Activated CD8-positive, alpha-beta memory T cell treated with anti-CD3 and anti-CD28 coated beads for 1 hour (primary cell): ENCODE measurements at places on chromosomes 13 and 19.

DNA sequence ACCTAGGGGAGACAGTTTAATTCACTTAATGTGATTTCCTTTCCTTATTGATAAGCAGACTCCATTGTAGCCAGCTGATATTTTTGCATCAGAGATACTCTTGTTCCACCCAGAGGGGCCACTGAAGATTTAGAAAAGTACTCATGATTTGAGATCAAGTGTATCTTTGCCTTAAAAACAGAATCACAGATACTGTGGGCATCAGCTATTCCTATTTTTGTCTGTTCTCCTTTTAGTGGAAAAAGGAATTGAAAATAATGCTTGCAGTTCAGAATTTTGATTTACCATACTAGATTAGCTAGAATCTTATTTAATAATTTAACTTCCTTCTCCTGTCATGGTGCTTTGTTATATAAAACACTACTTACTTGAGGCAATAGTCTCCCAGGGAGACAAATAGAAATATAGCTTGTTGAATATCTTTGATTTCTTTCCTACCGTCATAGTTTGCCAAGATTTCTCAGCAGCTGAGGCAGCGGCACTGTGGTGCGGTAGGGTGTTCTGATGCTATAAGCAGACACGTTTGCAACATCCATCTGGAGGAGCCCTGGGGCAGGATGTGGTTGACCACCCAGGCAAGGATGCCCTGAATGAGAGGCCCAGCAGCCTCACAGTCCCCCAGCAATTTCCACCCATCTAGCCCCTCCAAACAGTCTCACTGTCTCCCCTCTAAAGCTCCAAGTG, 47.0 kb upstream of the RAP2A start:
- no peak for DNase-seq

GRCh38 chr13:71906448-71906847, 39.4 kb upstream of the DACH1 start:
- no peak for DNase-seq

DNA sequence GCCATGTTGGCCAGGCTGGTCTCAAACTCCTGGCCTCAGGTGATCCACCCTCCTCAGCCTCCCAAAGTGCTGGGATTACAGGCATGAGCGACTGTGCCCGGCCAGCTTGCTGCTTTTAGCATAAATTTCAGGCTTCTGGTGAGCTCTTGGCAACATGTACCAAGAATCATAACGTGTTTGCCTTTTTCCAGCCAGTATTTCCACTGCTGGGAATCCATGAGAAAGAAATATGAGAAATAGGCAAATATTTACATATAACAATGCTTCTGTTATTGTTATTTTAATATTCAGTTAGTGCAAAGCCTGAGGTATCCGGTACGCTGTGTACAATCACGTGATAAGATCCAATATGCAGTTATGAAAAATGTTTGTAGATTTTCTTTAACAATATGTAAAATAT, 29.2 kb upstream of the CERS4 start:
- DNase-seq, result no peak

DNA sequence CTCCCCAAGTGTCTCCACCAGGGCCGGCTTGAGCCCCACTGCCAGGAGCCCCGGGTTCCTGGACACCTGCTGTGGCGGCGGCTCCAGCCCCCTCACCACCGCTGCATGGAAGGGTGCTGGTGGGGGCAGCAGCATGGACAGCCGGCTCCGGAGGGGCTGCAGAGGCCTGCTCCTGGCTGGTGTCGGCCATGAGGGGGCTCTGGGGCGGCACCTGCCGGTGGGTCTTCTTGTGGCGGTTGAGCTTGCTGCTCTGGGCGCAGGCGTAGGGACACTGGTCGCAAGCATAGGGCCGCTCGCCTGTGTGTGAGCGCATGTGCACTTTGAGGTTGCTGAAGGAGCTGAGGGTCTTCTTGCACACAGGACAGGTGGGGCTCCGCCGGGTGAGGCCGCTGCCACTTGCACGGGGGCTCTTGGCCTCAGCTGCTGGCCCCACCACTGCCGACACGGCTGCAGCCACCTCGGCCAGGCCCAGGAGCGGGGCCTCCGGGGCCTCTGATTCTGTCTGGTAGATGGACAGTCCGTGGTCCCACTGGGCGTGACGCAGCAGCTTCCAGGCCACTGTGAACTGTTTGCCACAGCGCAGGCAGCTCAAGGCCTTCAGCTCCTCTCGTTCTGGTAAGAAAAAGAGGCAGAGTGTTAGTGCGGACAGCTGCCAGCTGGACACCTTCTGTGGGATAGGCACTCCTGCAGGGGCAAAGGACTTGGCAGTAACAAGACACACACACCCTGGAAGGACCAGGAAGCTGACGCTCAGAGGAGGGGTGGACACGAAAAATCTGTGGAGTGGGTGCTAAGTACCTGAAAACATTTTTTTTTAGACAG, 4.1 kb downstream of the ZNF296 start:
- no peak for DNase-seq

DNA sequence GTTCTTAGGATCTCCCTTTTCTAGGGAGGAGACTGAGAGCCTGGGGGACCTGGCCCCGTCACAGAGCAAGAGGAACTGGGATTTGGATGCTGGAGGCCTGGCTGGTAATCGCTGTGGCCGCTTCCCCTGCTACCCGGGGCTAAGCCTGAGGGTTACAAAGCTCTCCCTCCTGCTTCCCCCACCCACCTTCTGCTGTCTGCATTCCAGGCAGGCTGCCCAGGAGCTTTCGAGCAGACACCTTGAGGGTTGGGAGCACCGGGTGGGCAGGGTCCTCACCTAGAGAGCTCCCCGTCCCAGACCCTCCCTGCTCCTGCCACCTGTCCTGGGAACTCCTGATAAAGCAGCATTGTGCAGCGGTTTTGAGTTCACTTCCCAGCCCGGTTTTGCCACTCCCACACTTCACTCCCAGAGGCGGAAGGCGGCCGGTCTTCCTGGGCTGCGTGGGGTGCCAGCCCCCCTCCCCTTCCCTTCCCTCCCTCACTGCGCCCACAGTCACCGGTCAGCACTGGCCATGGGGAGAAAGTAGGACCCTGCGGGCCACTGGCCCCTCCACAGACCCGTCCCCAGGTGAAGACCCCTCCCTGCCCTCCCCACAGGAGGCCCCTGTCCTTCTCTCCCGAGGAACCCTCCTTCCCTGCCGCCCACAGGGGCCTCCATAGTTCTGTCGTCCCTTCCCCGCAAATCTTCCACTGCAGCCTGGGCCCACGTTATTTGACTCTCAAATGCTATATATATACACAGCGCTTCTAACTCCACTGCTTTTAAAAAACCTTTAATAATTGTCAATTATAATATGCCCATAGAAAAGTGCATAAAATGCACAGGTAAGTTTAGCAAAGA, 8.1 kb downstream of the PAK4 start:
- DNase-seq, result no peak

- peak; percentile 76 for DNase-seq
Measured at GRCh38 chr19:21396893-21397572, at the start of gene ZNF493. TSS of gene ZNF493 (plus strand) at chr19:21397133. CDS start at chr19:21397238, 105 bp downstream.

- DNase-seq, result no peak
Measured at GRCh38 chr19:43694553-43694952, 21.3 kb upstream of the IRGC start.

- no peak for DNase-seq
Measured at GRCh38 chr13:38421590-38422560, 72.2 kb downstream of the UFM1 start.

GRCh38 chr19:24054044-24054935, 32.7 kb upstream of the ZNF254 start:
- DNase-seq, result no peak

GRCh38 chr13:18978447-18978846, 203.2 kb downstream of the TUBA3C start:
- DNase-seq, result no peak

DNA sequence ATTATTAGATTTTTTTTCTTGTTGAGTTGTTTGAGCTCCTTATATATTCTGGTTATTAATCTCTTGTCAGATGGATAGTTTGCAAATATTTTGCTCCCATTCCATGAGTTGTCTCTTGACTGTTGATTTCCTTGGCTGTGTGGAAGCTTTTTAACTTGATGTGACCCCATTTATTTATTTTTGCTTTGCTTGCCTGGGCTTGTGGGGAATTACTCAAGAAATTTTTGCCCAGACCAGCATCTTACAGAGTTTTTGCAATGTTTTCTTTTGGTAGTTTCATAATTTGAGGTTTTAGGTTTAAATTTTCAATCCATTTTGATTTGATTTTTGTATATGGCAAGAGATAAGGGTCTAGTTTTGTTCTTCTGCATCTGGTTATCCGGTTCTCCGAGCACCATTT, 124.7 kb downstream of the PCCA start:
- no peak for DNase-seq

DNA sequence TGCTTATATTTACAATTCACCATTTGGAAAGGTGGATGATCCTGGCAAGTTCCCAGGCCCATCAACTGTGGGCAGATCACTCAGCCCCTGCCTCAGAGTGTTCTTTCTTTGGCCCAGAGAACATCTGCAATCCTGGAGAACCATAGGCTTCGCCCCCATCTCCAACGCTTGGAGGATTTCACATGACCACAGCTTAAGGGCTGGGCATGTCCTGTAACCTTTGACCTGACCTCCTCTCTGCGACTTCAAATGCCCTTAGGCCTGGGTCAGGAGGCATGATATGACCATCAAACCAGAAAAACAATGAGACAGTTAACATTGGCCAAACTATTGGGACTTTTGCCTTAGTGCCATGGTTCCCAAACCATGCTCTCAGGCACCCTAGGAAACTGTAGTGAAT, 7.2 kb upstream of the MBNL2 start:
- DNase-seq, result no peak

DNA sequence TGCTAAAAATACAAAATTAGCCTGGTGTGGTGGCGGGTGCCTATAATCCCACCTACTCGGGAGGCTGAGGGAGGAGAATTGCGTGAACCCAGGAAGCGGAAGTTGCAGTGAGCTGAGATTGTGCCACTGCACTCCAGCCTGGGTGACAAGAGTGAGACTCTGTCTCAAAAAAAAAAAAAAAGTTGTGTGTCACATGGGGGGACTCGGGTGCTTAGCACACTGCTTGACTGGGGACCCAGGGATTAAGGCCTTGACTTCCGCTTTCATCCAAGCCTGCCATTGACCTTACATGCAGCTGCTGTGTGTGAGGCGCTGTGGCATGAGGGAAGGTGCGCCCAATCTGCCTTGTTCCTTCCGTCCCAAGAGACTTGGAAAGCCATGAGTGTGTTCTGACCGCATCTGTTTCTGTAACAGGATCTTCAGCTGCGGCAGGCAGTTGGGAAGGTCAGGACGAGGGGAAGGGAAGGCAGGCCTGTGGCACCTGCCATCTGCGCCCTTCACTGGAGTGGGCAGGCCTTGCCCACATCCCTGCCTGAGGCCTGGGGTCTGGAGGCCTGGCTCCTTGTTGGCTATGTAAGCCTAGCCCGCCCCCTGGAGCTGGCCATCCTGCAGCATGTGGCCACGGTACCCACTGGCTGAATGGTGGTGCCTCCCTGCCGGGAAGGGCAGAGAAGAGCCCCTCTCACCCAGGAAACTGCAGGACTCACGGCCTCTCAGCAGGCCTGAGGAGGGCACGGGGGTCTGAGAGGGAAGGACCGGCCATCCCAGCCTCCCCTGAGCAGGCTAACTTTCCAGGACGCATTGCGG, 23.0 kb downstream of the PPP1R37 start:
- no peak for DNase-seq

DNA sequence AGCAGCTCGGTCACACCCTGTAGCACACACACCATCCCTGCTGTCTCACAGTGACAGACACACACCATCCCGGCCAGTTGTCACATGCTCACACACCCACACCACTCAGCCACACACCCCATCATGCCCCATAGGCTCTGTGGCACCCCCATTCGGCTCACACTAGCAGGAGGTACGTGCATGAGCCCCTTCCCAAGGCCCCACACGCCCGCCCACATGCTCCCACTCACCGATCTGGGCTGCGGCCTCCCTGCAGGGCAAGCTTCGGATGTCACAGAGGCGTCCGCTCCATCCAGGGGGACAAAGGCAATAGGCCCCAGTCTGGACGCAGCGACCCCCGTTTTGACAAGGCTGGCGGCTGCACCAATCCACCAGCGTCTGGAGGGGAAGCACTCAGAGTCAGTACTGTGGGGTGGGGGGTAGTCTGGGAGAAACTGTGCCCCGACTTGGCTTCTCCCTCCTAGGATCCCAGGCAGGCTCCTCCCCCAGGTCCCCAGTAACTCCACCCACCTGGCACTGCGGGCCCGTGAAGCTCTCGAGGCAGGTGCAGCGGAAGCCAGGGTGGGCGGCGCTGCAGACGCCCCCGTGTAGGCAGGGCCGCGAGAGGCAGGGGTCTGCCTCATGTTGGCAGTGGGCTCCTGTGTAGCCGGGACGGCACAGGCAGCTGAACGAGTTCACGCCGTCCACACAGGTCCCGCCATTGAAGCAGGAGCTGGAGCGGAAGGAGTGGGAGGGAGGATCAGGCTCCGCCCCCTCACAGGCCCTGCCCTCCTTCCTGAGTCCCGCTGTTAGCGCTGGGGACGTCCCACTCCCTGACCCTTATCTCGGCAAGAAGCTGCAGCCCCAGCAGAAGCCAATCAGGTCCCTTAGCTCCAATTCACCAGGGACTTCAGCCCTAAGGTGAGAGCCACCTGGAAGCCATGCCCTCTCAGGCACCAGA, 20.1 kb downstream of the NOTCH3 start:
- DNase-seq, result no peak

GRCh38 chr13:26663791-26664190, 96.8 kb downstream of the GPR12 start:
- no peak for DNase-seq

DNA sequence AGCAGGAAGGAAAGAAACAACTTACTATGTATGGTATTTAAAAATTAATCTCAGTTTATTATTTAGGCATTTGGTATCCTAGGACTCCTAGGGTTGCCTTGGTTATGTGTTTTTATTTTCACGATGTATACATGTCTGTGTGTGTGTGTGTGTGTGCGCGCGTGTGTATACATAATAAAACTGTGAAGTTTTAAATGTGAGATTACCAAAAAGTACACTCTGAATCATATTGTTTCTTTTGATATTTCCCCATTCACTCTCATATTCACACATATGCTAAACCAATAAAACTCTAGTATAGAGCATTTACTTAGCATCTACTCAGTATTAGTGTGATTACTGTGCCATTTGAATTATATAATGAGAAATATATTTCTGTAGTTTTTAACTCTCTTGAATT, 30.8 kb upstream of the NDFIP2 start:
- no peak for DNase-seq

- no peak for DNase-seq
Measured at GRCh38 chr19:49581007-49581508, at the start of gene PRRG2. TSS of gene PRRG2 (plus strand) at chr19:49581316. CDS start at chr19:49583220, 1,904 bp downstream.

GRCh38 chr19:38879400-38879751, 1.3 kb upstream of the RINL start:
- no peak for DNase-seq

DNA sequence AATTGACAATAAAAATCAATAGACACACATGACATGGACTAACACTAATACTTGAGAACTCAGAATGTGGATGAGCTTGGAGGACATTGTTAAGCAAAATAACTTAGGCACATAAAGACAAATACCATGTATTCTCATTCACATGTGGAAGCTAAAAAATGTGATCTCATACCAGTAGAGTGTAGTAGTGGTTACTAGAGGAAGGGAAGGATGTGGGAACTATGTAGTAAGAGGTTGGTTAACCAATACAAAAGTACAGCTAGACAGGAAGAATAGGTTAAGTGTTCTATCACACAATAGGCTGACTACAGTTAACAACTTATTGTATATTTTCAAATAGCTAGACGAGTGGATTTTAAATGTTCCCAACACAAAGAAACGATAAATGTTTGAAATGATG, 415.8 kb upstream of the KLF12 start:
- DNase-seq, result no peak
